ENCODE measurements at places on chromosomes 13 and 19.

- no peak for DNase-seq
Measured at GRCh38 chr13:22717036-22717435, 463.7 kb upstream of the SGCG start.

DNA sequence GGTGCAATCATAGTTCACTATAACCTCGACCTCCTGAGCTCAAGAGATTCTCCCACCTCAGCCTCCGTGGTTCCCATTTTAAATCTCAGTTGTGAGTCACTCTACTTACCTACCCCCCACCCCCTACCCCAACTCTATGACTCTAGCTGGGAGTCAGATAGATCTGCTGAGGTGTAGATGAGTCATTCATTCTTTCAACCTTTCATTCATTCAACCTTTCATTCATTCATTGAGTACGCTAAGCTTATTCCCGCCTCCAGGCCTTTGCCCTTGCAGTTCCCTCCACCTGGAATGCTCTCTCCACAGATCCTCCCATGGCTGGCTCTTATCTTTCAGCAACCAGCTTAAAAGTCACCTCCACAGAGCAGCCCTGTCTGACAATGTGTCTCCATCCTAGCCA lies 1.1 kb upstream of the MAST1 start:
- no peak for DNase-seq

DNA sequence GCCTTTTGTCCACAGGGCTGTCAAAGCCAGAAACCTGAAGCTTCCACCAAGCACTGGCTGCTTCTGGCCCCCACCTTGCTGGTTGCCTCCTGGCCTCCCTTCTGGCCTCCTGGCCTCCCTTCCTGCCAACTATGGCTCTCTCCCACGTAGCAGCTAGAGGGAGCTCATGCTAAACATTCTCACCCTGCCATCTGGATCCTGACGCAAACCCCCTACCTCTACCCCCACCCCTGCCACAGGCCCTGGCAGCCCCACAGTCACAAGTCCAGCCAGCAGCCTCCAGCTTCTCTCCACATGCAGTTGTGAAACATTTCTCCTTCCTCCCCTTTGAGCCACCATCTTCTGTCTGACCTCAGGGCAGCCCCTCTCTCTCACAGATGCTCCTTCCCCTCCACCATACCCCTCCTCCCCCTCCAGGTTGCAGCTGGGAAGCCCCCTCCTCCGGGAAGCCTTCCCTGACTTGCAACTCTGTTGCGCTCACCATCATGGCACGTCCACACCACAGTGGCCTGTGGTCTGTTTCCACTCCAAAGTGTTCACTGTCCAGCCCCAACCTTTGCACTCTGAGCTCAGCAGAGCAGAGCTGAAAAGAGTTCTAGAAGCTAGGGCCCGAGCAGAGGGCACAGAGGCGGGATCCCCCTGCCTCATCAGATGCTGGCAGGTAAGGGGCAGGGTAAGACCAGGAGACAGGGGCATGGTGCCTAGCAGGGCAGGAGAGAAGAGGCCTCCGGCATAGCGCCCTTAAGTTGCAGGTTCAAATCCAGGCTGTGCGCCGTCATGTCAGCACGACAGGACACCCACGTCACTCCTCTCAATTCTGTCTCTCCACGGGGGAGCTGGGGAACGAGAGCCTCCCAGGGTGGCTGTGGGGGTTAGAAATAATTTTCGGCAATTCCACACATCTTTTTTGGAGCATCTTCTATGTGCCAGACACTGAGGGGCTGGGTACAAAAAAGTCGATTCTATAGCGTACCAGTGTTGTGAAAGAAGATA lies 7.3 kb downstream of the ADGRL1 start:
- DNase-seq, result no peak

DNA sequence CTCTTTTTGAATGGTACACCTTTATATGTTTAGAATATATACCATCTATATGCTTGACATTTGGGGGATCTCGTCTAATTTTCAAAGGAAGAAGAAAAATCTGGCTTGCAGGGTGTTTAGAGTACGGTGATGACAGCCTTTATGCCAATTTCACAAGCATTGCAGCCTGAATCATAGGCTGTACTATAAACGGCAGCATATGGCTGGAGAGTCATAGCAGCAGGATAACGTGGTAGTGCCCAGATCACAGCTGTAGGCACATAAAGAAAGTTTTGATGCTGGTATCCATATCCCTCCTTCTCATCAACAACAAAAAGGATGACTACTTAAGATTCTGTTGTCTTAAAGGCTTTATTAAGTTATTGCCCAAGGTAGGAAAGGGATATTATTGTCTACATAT lies 253.0 kb downstream of the PCDH9 start:
- DNase-seq, result no peak

DNA sequence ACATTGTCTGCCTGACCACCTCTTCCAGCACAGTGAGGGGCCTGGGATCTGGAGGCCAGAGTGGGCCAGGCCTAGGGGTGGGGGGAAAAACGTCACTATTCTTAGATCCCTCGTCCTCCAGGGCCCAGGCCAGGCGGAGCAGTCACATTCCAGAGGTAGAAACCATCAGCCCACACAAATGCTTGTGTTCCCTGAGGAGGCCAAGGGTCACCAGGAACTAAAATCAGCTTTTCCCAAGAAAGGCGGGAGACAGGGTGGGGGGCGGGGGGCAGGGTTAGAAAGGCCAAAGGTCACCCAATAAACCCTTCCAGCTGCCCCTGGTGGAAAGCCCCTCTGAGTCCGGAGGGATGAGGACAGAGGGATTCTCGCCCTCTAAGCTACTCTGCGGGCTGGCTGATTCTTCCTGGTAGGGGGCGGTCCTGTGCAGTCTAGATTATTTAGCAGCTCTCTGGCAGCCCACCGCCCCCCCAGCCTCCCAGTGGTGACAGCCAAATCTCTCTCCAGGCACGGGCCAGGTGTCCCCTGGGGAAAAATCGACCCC lies 23.5 kb upstream of the CCL25 start:
- no peak for DNase-seq

DNA sequence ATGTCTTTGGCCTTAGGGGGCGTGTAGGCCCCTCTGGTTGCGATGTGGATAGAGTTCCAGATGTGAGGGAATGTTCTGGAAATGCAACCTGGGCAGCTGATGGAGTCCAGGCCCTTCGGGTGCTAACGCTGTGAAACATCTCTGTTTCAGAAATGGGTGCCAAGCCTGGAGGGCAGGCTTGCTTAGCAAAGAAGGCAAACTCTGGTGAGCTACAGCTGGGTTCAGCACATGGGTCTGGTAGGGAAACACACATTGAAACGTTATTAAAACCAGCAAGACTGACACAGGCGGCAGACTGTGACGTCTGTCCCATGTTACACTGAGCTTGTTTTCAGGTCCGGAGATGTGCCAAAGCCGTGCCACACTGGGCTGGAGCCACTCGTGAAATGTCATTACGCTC lies 8.6 kb upstream of the CDC16 start:
- no peak for DNase-seq

DNA sequence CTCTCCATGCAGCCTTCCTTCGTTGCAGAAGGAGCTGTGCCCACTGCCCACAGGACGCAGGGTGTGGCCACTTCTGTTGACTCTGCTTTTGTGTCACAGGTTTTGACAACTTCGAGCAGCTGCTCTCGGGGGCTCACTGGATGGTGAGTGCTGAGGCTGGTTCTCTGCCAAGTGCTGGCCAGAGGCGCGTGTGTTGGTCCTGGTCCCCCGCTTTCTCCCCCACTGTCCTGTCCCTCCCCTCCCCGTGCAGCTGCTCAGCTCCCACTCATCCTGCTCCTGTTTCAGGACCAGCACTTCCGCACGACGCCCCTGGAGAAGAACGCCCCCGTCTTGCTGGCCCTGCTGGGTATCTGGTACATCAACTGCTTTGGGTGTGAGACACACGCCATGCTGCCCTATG lies 10.6 kb upstream of the PDCD2L start:
- DNase-seq, result no peak

GRCh38 chr13:77891041-77891440 lies 27.6 kb downstream of the EDNRB start:
- no peak for DNase-seq

GRCh38 chr13:19713186-19713965 lies 69.4 kb downstream of the PSPC1 start:
- DNase-seq, result no peak

- no peak for DNase-seq
Measured at GRCh38 chr13:51041126-51041525, 69.9 kb downstream of the C13orf42 start.

DNA sequence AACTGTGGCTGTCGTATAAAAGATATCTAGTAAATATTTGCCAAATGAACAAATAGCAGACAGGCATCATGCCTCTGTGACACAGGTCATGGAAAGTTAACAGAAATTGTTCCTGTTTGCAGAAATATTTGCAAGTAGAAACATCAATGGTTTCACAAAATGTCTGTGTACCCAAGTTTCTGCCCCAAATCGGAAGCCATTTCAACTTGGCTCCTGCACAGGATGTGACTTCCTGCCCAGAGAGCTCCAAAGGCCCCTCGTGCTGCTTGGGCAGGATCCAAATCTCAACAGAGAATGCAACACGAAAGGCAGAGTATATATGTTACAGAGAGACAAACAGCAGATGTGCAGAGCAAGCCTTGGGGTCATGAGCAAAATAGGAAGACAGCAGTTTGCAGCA lies 95.5 kb upstream of the SERP2 start:
- no peak for DNase-seq

DNA sequence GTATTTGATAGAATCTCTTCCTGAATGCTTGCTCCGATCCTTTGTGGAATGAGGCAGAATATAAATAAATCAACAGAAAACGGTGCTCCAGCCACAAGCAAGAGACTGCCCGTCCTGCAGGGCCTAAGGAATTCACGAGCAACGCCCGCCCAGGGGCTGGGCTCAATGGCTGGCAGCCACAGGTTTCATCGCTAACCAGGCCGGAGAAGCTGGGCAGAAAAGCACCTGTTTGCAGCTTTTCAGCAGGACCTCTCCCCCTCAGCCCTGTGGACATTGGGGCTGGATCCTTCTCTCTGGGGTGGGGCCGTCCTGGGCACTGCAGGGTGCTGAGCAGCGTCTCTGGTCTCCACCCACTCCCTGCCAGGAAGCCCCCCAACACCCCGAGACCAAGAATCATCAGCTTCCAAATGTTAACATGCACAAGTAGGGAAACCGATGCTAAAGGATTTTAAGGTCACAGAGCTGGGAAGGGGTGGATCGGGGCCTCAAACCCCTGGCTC lies 102.5 kb downstream of the GADD45B start:
- DNase-seq, result no peak

Measured in stimulated activated CD8-positive, alpha-beta memory T cell treated with anti-CD3 and anti-CD28 coated beads, Interleukin-4, amount 100 ng/mL, for 24 hours (primary cell).